ENCODE measurements at places on chromosomes 11 and 22.

GRCh38 chr11:10453261-10453660 lies 1.8 kb upstream of the AMPD3 start:
- DNase-seq = no peak

GRCh38 chr11:88523386-88524071 lies 186.0 kb upstream of the CTSC start:
- no peak for DNase-seq

DNA sequence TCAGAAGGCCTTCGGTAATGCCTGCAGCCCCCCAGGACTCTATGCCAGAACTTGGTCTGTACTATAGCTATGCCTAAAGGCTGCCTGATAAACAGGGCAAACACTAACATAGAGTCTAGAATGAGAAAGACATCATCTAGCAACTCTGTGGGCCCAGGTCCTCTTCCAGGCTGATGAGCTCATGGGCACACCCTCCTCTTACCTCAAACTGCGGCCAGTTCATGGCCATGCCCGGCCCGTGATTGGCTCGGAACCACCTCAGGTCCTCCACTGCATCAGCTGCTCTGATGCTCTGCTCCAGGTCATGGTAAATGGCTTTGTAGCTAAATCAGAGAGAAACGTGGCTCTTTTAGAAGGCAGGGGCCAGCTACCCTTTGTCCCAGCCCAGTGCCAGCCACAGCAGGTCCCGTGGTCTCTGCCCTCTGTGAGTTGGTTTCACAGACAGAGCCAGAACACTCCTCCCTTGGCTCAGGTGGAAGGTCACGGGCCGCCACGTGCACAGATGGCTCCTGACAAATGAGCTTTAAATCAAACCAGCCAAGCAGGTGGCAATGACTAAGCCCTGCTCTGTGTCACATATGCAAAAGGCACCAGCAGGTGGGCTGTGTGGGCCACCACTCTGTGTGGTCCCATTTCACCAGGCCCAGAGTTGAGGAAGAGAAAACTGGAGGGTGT lies 25.0 kb upstream of the ARFGAP3 start:
- DNase-seq = no peak

DNA sequence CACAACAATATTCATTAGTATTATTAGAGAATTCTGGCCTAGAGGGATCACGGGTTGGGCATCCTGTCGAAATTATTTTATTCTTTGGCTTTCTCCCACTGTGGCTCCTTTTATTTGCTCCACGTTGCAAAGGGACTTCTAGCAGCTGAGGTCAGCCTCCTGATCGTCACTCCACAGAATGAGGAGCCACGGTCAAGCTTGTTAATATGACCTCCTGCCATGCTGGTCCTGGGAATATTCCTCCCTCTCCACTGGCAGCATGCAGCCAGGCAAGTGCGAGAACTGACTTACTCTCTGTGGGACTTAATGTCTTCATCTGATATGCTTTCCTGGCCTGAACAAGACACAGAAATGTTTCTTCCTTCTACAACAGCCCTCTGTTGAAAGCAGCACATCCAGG lies 20.9 kb downstream of the POU2AF3 start:
- DNase-seq = no peak

- no peak for DNase-seq
Measured at GRCh38 chr11:114001416-114001815, 26.5 kb downstream of the HTR3A start.

GRCh38 chr22:26778372-26778771 lies 121.0 kb downstream of the MIAT start:
- DNase-seq = no peak

GRCh38 chr11:94623120-94623735 lies 56.1 kb downstream of the PIWIL4 start:
- peak; percentile 9 for DNase-seq

- DNase-seq = no peak
Measured at GRCh38 chr11:13183094-13183825, 94.3 kb upstream of the BMAL1 start.

DNA sequence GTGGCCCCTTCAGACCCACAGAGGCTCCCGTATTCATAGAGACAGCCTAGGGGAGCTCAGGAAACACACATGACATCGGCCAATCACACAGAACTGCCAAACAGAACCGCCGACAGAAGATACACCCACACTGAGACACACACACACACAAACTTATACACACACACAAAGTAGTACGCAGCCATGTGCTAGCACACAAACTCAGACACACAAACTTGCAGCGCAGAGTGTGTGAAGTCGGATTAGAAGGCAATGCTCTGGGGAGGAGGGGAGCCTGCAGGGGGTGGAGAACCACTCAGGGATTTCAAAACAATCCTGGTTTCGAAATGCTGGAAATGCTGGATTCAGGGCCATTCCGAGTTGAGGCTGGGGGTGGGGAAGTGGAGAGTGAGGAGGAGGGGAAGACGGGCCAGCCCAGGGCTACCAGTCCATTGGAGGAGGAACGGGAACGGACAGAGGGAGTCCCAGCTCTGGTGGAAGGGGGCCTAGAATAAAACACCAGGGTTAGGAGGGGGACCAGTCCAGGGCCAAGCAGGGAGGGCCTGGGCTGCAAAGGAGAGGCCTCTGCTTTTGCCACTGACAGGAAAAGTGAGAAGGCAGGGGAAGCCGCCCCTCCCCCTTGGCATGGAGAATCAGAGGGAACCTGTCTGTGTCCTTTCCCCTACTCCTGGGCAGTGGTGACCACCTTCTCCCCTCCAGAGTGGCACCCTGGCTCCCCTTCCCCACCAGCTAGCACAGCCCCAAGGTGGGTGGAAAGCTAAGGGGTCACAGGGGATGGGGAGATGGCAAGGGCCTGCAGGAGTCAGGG lies 4.4 kb downstream of the BCL9L start:
- no peak for DNase-seq

DNA sequence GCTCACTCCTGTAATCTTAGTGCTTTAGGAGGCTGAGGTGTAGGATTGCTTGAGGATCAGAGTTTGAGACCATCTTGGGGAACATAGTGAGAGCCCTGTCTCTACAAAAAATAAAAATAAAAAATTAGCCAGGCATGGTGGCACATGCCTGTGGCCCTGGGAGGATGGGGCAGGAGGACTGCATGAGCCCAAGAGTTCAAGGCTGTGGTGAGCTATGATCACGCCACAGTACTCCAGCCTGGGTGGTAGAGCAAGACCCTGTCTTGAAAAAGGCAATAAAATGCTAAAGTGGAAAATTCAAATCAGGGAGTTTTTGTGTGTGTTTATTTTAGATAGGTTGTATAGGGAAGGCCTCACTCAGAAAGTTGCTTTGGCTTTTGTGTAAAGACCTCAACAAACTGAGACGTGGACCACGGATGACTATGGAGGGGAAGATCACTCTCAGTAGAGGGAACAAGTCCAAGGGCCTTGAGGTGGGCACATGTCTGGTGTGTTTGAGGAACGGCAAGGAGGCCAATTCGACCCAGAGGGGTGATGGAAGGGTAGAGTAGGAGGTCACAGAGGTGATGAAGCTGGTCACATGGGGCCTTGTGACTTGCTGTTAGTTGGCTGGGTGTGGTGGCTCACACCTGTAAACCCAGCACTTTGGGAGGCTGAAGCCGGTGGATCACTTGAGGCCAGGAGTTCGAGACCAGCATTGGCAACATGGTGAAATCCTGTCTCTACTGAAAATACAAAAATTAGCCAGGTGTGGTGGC lies 35.7 kb downstream of the WEE1 start:
- no peak for DNase-seq

GRCh38 chr11:74636630-74637184 lies 44.3 kb downstream of the POLD3 start:
- DNase-seq = no peak

DNA sequence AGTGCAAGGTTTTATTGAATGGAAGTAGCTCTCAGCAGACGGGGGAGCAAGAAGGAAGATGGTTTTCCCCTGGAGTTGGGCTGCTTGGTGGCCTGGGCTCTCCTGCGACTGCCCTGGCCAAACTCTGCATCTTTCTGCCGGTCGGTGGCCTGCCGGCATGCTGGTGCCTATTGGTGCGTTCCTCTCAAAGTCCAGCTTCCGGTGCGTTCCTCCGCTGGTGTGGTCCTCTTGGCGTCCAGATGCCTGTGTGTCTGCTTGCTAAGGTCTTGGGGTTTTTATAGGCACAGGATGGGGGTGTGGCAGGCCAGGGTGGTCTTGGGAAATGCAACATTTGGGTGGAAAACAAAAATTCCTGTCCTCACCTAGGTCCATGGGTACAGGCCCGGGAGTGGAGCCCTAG lies 567.4 kb upstream of the CNTN5 start:
- DNase-seq = no peak

DNA sequence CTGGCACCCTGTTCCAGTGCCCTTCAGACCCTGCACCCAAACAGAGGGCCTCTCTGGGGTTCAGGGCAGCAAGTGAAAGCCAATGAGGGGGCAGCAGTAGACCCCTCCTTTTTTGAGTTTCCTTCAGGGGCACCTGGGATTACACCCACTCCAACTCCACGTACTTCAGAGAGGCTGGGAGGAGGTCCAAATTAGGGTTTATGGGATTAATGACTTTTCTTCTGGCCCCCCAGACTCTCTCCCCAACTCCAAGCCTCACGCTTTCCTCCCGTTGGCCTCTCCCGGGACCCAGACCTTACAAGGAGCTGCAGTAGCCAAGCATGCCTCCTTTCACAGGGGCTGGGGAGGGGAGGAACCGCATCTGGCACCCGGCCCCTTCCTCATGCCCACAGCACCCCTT lies 101.7 kb downstream of the NECTIN1 start:
- DNase-seq = no peak

- DNase-seq = no peak
Measured at GRCh38 chr11:69666261-69666660, 8.9 kb downstream of the LTO1 start.

DNA sequence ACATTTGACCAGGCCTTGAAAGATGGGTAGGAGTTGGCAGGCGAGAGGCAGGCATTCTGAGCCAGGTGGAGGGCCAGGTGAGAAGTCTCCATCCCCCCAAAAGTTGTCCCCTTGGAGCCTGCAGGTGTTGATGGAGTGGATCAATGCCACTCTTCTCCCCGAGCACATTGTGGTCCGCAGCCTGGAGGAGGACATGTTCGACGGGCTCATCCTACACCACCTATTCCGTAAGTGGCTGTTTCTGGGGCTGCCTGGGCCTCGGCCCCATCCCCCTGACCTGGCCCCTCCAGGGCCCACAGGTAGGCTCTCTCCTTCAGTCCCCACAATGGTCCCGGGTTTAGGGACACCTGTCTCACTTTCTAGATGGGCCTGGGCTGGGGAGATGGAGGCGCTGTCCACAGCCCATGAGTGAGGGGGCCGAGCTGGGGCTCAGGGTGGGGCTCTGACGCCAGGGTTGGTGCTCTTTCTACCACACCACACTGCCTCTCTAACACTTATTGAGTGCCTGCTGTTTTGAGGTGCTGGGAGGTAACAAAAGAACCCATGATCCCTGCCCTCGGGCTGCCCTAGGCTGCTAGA lies 7.0 kb downstream of the PARVG start:
- no peak for DNase-seq

- no peak for DNase-seq
Measured at GRCh38 chr11:33895752-33896137, 3.9 kb upstream of the LMO2 start.

DNA sequence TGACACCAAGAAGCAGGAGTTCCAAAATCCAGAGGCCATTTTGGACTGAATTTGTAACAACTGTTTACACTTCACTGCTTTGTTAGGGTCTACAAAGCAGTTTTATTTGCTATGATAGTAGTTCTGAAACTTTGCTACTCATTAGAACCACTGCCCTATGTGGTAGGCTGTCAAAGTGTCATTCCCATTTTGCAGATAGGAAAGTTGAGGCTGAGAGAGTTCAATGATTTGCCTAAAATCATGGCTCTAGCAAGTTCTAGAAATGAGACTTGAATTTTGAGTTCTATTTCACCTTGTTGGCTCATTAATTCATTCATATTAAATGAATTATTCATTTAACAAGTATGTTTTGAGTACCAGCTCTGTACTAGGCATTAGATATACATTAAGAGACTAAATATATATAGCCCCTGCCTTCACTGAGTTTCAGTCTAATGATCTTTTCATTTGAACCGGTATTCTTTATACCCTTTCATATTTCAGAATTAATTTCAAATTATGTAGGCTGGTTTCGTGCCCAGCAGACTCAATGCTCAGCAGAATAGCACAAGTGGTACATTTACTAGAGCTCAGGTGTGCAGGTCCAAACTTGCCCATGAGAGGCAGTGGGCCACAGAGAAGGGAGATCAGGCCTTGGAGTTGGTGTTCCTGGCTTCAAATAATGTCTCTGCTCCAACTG lies 93.5 kb downstream of the ME3 start:
- DNase-seq = no peak

GRCh38 chr11:44889266-44889665 lies 61.4 kb downstream of the TP53I11 start:
- DNase-seq = no peak

Data from stimulated activated CD4-positive, alpha-beta T cell treated with anti-CD3 and anti-CD28 coated beads, Interleukin-12 subunit alpha, Interleukin-12 subunit beta, amount 100 ng/mL, for 48 hours (primary cell).